Glutamatergic neuron (in vitro differentiated cells): ENCODE measurements at places on chromosomes 5 and 9. TPM values are rescaled to one million over a fixed set of nuclear protein-coding genes. Genes with fewer than 3 reads are reported as not detected.

Gene ZCCHC9
- 14.8 TPM for total RNA-seq

Gene ELOVL7
- 0.59 TPM for total RNA-seq

Gene ALDOB
- not detected for total RNA-seq

Gene PTPRD
- 532 TPM for total RNA-seq

Gene AQP7
- total RNA-seq, result not detected

Gene GNA14
- total RNA-seq, result 0.32 TPM

Gene RETREG1
- total RNA-seq, result 6.3 TPM

Gene TAF11L10
- total RNA-seq, result 0.83 TPM

Gene PLEKHG4B
- 49.4 TPM for total RNA-seq

Gene IL5
- total RNA-seq, result not detected

Gene ORM2
- total RNA-seq, result not detected

Gene PTGS1
- 0.39 TPM for total RNA-seq

Gene SPOUT1
- total RNA-seq, result 22.3 TPM

Gene C9orf85
- 11.1 TPM for total RNA-seq

Gene FREM1
- 1.7 TPM for total RNA-seq

Gene SLC36A3
- total RNA-seq, result not detected

Gene FEM1C
- total RNA-seq, result 20.2 TPM

Gene IL4
- not detected for total RNA-seq

Gene FPGS
- total RNA-seq, result 44.2 TPM

Gene SLC24A2
- 5.1 TPM for total RNA-seq

Gene ADGRV1
- total RNA-seq, result 18.2 TPM

Gene FBP1
- not detected for total RNA-seq

Gene LECT2
- not detected for total RNA-seq

Gene HAPLN1
- total RNA-seq, result 2.9 TPM

Gene SLC6A3
- total RNA-seq, result 22.4 TPM

Gene CERCAM
- 56.1 TPM for total RNA-seq

Gene SAP30L
- total RNA-seq, result 18.1 TPM

Gene OBP2B
- not detected for total RNA-seq

Gene ZNF346
- total RNA-seq, result 18.2 TPM

Gene CDH9
- total RNA-seq, result 3.6 TPM

Gene CIZ1
- 174 TPM for total RNA-seq

Gene MYOT
- not detected for total RNA-seq

Gene NPR3
- total RNA-seq, result not detected

Gene LVRN
- total RNA-seq, result 0.59 TPM

Gene NEURL1B
- total RNA-seq, result 11.4 TPM

Gene SPATA31E1
- 0.71 TPM for total RNA-seq

Gene MUSK
- not detected for total RNA-seq

Gene F2RL1
- total RNA-seq, result 0.42 TPM

Gene PCA3
- total RNA-seq, result not detected

Gene FAM169A
- total RNA-seq, result 9.5 TPM

Gene ZFP37
- 7.9 TPM for total RNA-seq

Gene PCDHA1
- total RNA-seq, result 0.69 TPM

Gene LHX3
- 0.81 TPM for total RNA-seq

Gene ALDH1B1
- total RNA-seq, result 15.3 TPM

Gene FOXD1
- total RNA-seq, result 2.8 TPM

Gene SIMC1
- total RNA-seq, result 35.2 TPM

Gene PGM5
- total RNA-seq, result not detected

Gene KLF9
- total RNA-seq, result 0.25 TPM
